ENCODE measurements at places on chromosomes 7 and 10.

DNA sequence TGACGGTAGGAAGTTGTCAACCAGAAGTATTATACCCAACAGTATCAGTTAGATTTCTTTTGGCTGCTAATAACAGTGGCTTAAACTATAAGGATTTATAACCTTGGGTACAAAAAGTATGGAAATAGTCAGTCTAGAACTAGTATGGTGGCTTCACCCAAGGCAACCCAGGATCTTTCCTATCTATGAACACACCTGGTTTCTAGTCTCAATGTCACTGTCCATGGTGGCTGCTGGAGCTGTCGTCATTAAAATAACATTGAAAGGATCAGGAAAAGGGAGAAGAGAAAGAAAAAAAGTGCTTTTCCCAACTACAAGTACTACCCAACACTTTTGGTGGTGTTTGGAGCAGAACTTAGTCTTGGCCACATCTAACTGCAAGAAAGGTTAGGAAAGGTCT lies 27.7 kb downstream of the PHTF2 start:
- DNase-seq, result no peak

DNA sequence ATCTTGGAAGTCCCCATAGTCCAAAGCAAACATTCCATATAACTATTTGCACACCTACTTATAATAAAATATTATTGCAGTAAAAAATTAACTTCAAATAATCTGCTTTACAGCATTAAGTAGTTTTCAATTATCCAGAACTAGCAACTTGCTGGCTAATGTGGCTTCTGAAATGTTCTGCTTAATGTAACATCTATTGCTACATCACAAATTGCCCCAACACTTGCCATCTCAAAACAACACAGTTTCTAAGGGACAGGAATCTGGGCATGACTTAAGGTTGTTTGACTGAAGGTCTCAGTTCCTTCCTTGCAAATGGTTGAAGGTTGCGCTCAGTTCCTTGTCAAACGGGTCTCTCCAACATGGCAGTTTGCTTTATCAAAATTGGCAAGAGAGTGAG lies 378.5 kb upstream of the SEMA3C start:
- DNase-seq, result no peak

- no peak for DNase-seq
These were observed 256.7 kb downstream of the DNAJB6 start for GRCh38 chr7:157593541-157593940.

DNA sequence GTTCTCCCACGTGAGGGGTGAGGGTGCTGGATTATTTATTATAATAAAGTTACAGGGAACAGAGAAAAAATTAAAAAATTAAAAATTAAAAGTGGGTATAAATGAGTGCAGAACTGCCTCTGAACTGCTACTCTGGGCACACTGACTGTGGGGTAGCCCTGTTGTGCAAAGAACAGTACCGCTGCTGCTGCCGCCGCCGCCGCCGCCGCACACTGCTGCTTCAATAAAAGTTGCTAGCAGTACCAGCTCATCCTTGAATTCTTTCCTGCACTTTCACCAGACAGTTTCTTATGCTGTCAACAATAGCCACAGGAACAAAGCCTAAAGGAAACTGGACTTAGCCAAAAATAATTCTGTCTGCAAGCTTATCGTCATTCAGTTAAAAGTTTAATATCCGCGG lies 72.1 kb downstream of the GCC1 start:
- no peak for DNase-seq

DNA sequence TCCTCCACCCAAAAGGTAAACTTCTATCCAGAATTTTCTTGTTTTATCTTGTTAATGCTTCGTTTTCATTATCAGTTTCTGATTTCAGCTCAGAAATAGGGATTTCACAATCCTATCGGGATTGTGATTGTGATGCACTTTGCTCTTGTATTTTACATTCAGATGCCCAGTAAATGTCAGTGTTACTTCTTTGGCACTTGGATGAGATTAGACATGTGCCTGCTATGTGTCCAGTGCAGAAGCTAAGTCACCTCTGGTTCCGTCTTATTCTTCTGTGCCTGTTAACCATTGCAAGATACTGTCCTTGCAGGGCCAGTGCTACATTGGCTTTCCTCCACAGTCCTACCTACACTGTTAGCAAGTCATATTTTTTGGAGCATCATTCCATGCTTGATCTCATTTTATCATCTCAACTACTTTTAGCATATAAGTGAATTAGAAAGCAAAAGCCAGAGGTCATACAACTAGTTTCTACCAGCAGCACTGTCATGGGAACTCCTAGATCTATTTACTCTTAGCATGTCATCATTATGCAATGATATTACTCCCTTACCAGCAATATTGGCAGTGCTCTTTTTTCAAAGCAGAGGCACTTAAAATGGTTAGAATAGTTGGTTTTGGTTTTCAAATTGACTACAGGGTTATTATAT lies 26.7 kb downstream of the ZNF277 start:
- DNase-seq, result no peak

DNA sequence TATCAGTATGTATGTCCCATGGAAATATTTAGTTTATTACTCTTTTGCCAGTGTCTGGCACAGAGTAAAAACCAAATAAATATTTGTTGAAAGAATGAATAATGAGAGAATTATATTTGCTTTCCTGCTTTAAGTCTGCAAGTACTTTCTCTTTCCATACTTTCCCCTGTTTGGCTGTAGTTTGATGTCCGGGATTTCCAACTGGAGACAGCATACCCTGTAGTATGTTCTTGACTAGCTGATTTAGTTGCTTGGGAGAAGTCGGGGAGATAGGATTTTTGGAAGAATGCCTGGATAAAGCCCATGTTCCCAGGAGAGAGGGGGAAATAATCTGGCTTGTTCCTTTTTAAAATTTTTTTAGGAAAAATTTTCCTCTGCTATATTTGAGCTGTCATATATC lies 516.1 kb downstream of the CCSER2 start:
- no peak for DNase-seq

DNA sequence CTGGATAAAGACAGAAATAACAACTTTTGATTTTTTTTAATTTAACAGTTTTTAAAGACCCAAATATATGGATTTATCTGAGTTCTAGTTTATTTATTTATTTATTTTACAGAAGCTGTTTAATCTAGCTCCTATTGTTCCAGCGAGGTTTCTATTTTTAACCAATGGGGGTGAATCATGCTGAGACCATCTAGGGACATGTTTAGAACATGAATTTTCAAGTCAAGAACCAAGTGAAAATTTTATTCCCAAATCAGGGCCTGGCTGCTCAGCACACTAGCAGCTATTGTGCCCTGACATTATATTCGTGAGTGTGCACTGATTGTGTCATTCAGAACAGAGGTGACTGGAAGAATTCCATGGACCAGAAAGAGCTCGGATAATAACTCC lies 24.6 kb upstream of the MPP7 start:
- no peak for DNase-seq

- no peak for DNase-seq
These were observed 18.8 kb downstream of the SLK start for GRCh38 chr10:103985726-103986125.

GRCh38 chr10:131933016-131933695 lies 32.3 kb downstream of the PPP2R2D start:
- no peak for DNase-seq

Measured in activated T-cell treated with anti-CD3 and anti-CD28 coated beads, Interleukin-2, amount 50 U/mL, for 48 hours (primary cell).